ENCODE measurements at places on chromosomes 5 and 9.

DNA sequence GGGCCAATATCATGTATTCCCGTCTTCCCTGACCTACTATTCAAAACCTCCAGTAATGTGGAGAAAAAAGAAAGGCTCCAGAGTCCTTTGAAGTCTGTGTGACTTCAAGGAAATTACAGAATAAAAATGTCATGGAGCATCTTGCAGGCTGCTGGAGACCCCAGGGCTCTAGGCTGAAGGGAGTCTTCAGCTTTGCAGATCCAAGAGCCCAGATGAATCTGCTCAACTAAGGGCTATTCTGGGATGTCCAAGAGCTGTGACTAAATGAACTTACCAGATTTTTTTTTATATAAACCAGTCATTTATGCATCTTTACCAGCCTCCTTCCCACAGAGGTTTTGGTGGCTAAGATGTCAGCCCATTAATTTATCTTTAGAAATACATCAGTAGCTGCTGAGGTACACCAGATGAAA, 167.3 kb downstream of the MUSK start:
- no peak for DNase-seq

DNA sequence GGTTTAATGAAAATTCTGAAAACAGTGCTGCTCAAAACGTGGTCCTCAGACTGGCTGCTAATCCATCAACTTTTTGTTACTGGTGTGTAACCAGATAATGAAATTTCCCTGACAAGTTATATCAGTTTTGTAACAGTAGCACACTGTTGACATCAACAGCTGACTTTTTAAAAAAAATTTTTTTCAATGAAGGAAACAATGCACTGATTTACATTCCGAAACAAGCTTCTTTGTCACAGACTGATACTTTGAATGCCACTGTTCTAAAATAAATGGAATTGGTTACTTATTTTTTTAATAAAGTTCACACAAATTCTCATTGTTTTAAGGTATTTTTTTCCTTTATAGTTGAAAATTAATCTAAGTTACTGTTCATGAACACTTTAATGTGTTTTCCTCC, 169.1 kb downstream of the NIPBL start:
- no peak for DNase-seq

- DNase-seq: no peak
These were observed 217.1 kb downstream of the PIK3R1 start for GRCh38 chr5:68432682-68433081.

GRCh38 chr5:17373814-17374556, 124.0 kb upstream of the TAF11L2 start:
- DNase-seq: no peak

- no peak for DNase-seq
These were observed 1.2 kb upstream of the SLC4A9 start for GRCh38 chr5:140358738-140359310.

DNA sequence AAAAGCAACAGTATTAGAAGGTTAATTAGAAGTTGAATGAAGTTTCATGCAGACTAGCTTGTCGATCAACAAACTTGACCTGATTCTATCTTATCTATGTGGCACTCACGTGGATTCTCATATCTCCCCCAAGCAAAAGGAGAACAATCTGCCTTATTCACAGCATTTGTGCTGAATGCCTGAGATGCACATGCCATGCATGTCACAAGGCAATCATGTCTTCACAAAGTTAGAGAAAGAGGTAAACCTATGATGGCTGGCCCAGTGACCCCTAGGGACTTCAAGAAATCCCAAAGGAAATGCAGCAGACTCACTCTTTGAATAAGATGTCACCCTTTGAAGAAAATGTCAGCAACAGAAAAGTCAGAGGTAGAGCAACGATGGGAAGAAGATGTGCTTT, 17.6 kb upstream of the SHOC1 start:
- DNase-seq: no peak

DNA sequence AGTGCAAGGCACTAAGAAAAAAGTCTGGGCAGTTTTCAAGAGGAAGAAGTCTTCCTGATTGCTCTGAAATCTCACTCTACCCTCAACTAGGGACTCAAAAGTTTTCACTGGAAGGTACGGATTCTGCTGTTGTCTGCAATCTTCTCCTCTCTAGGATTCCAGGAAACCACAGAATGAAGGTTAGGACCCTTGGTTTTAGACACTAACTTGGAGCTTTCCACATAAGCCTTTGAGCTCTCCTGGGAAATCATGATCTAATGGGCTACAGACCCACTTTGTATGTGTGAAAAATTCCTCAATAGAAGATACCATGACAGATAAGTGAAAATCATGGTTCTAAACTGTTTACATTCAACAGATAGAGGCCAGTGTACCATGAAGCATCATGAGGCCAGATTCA, 265.1 kb downstream of the PSAT1 start:
- no peak for DNase-seq

DNA sequence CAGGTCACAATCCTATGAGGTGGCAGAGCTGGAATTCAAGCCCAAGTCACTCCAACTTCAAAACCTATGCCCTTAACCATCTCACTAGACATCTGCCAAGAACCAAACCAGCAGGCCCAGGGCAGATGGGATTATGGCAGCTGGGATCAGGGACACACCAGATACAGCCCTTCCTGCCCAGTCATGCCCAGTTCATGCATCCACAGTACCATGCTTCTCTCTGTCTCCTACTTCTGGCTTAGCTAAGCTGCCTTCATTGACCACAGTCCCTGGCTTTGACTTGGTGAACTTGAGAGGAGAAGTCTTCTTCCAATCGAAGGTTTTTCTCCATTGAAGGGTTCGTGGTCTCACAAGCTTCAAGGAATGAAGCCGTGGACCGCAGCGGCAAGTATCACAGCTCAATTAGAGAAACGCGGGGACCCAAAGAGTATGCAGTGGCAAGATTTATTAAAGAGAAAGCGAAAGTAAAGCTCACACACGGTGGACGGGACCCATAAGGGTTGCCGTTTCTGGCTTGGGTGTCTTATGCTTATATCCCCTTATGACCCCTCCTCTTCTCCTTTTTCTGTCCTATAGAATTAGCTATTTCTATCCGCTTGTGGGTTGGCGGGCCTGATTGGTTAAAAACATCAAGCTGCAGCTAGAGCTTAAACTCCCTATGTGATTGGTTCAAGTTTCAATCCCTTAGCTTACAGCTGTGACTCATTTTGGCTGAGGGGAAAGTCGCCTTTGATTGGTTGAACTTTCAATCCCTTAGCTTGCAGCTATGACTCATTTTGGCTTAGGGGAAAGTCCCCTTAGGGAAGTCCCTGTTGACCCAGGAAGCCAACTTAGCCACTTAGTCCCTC, 101.2 kb downstream of the TRIM36 start:
- DNase-seq: no peak

GRCh38 chr5:89016741-89017303, 133.8 kb upstream of the MEF2C start:
- no peak for DNase-seq

- DNase-seq: no peak
These were observed 9.9 kb upstream of the SPIN1 start for GRCh38 chr9:88378317-88378716.

DNA sequence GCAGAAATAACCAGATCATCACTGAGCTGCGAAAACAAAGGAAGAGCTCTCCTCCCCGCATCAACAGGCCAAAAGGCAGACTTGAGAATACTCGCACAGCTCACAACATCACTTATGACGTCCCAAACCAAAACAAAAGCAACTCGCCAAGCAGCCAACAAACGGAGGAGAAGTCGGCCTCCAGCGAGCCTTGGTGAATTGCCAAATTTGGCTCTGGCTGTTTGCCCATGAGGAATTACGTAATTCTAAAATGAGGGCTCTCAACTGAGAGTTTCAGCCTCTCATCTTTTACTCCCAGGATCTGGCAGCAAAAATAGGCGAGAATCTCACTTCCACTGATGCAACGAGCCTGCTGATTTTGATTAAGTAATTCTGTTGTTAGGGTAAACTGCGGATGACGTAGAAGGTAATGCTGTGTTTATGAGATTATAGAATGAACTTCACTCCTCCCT, 51.7 kb upstream of the SEMA6A start:
- no peak for DNase-seq

- DNase-seq: no peak
These were observed 121.9 kb upstream of the GRHPR start for GRCh38 chr9:37300620-37301019.

DNA sequence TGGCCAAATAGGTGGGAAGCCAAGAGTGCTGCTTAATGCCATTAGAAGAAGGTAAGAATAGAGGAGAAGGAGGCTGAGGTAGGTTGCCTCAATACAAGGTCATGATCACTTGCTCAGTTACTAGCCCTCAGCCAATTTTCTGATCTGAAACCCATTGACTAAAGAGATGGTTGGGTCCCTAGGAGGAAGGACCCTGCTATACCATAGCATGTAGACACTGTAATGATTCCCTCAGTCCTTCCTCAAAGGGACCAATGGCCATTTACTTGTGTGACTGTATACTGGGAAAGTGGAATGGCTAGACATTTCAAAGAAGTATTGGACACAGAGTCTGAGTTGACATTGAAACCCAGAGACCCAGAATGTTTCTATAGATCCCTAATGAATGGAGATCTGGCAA, 108.5 kb upstream of the MAP1B start:
- no peak for DNase-seq

DNA sequence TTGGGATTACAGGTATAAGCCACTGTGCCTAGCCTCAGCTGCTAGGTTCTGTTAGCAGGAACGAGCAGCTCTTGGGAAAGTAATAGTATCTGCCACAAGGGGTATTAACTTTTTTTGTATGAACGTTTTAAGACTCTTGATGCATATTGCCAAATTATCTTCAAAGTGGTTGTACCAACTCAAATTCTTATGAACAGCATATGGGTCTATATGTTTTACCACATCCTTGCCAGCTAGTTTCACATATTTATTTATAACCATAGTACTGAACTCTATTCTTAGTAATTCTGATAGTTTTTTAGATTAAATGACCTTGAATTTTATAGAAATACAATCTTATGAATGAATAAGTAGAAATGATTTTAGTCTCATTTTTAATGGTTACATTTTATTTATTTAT, 80.9 kb downstream of the HSPA4 start:
- DNase-seq: no peak

- no peak for DNase-seq
These were observed 104.8 kb downstream of the PDE6A start for GRCh38 chr5:149839761-149840160.

- DNase-seq: no peak
These were observed 629.7 kb upstream of the ZNF608 start for GRCh38 chr5:125376059-125376641.

DNA sequence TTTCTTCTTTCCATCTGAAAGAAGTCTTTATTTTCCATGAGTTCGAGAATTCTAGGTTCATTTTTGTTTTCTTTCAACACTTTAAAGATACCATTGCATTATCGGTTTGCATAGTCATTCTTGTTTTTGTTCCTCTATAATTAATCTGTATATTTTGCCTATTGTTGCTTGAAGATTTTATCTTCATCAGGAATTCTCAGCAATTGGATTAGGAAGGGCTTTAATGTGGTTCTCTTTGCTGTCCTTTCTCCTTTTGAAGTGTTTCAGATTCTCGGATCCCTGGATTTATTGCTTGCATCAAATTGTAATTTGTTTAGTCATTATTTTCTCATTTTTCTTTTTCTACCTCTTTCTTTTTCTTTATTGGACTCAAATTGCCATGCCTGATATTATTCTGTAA, 609.8 kb downstream of the TLR4 start:
- DNase-seq: no peak

DNA sequence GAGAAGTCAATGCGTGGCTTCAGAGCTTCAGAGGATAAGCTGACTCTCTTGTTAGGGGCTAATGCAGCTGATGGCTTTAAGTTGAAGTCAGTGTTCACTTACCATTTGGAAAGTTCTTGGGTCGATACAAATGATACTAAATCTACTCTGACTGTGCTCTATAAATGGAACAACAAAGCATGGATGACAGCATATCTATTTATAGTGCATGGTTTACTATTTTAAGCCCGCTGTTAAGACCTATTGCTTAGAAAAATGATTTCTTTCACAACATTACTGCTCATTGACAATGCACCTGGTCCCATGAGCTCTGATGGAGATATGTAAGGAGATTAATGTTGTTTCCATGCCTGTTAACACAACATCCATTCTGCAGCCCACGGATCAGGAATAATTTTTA, 435.7 kb downstream of the MAT2B start:
- no peak for DNase-seq

GRCh38 chr5:109669991-109670706, 19.6 kb upstream of the MAN2A1 start:
- no peak for DNase-seq

DNA sequence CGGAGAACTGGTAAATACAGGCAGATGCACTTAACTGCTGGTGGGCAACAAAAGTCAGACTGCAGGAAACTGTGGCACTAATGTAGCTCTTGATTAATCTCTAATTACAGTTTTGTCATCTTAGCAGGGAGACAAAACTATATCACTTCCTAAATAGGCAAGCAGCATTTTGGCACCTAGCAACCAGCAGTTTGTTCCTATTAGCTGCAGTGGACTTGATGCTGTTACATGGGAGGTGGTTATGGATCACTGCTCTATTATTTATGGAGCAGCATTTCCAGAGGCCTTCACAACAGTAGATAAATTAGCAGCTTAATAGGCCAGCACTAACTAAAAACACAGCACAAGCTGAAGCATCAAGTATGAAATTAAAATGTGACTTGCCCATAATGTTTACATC, 518.3 kb upstream of the ITGA1 start:
- no peak for DNase-seq

GRCh38 chr9:133278161-133279114, 3.4 kb upstream of the ABO start:
- DNase-seq: no peak

DNA sequence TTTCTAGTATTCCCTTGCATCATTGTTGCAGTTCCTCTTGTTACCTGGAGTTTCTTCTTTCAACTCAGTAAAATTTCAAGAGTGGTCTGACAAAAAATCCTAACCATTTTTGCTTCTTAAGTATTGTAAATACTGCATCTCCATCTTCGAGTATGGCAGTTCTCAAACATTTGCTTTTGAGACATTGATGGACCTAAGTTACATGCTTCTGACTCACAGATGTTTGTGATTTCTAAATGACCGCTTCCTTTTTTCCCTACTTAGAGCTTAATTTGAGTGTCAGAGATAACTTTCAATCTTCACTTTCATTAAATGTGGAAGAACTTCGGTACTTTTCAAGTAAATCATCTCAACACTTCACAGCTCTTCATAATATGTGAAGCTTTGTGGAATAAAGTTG, 4.2 kb downstream of the UHRF2 start:
- DNase-seq: no peak

GRCh38 chr9:38384990-38385848, 7.3 kb upstream of the ALDH1B1 start:
- DNase-seq: no peak

GRCh38 chr5:150340614-150341255, 16.8 kb upstream of the TCOF1 start:
- DNase-seq: no peak

All from stimulated activated CD4-positive, alpha-beta T cell treated with anti-CD3 and anti-CD28 coated beads, Interleukin-1b, Interleukin-23, amount 100 ng/mL, for 1 hour (primary cell).